ENCODE measurements at places on chromosomes 12 and 14.

- no peak for DNase-seq
These were observed 224.1 kb downstream of the BTG1 start for GRCh38 chr12:91921555-91921954.

GRCh38 chr12:12226187-12226586 lies 40.7 kb downstream of the LRP6 start:
- no peak for DNase-seq

- no peak for DNase-seq
These were observed 163.4 kb downstream of the GARIN6 start for GRCh38 chr12:99810718-99811593.

GRCh38 chr12:6559500-6559899 lies 3.7 kb upstream of the IFFO1 start:
- no peak for DNase-seq

GRCh38 chr12:8665759-8666158 lies 3.1 kb upstream of the MFAP5 start:
- no peak for DNase-seq

DNA sequence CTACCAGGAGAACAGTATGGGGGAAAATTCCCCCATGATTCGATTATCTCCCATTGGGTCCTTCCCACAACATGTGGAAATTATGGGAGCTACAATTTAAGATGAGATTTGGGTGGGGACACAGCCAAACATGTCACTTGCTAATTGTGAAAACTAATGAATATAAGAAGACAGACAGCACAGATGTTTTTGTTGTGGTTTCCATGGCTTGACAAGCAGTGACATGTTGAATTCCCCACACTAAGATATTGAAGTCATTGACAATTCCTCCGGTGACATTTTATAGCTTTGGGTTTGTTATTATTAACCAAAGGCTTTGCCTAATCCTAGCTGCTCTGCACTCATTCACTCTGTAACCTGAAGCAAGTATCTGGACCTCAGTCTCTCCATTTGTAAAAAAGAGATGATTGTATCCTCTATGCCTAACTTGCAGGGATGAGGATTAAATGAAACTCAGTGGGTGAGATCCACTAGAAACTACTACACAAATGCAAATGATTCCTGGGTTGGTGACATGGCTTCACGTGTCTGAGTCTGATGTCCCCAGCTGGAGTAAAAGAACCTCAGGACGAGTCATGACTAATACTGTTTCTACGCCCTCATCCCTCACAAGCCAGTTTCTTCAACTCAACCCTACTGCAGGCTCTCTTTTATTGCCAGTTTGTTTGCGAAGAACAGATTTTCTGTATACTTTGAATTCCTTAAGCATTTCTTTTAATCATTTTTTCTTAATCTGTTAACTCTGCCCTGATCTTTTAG lies 71.6 kb downstream of the ASCL1 start:
- DNase-seq = no peak

- DNase-seq = no peak
These were observed 51.2 kb downstream of the DNAH10 start for GRCh38 chr12:123813349-123813748.

GRCh38 chr12:83015390-83016217 lies 328.9 kb downstream of the TMTC2 start:
- peak; percentile 2 for DNase-seq

DNA sequence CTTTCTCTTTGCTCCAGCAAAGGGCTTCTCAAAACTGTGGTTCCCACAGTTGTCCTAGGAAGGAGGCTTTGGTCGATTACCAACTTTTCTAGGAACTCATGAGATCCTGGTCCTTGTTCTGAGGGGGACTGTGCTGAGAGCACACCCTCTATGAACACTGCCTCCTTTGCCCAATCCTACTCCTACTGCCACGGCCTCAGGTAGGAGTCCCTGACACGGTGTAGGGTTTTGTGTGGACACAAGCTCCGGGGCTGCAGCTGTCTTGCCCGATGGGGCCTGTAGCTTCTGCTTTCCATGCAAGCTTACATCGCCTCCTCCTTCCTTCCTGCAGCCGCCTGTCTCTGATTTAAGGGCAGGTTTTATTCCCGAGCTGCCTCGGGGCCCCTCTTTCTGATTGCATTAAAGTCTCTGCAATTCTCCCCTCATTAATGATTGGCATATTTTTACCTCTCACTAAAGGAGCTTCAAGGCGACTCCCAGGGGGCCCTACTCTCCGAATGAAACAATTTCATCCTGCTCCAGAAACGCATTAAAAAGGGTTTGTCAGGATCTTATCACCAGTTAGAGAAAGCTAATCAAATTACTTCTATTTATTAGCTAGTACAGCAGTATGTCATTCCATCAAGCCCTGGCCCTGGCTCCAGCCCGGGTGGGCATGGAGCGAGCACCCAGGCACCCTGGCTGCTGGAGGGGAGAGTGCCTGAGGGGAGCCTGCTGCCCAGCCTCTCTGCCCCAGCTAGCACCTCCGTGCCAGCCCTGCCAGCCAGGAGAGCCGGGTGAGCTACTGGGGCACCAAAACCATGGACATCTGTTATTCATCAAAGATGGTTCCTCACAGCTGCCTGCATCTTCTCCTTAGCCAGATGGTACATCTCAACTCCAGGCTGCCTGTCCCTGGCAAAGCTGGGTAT lies 38.0 kb upstream of the ESRRB start:
- peak; percentile 9 for DNase-seq

GRCh38 chr14:47194055-47194454 lies 481.4 kb downstream of the MDGA2 start:
- DNase-seq = no peak

DNA sequence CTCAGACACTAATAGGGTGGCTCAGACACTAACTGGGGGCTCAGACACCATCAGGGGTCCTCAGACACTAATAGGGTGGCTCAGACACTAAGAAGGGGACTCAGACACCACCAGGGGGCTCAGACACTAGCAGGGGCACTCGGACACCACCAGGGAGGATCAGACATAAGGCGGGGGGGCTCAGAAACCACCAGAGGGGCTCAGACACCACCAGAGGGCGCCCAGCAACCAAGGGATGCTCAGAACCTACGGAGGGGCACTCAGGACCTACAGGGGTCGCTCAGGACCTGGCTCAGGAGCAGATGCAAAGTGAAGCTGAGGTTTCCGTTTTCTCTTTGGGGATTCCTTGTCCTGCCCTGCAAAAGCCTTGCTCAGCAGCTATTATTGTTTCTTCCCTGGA lies 448.5 kb downstream of the TMEM121 start:
- no peak for DNase-seq

DNA sequence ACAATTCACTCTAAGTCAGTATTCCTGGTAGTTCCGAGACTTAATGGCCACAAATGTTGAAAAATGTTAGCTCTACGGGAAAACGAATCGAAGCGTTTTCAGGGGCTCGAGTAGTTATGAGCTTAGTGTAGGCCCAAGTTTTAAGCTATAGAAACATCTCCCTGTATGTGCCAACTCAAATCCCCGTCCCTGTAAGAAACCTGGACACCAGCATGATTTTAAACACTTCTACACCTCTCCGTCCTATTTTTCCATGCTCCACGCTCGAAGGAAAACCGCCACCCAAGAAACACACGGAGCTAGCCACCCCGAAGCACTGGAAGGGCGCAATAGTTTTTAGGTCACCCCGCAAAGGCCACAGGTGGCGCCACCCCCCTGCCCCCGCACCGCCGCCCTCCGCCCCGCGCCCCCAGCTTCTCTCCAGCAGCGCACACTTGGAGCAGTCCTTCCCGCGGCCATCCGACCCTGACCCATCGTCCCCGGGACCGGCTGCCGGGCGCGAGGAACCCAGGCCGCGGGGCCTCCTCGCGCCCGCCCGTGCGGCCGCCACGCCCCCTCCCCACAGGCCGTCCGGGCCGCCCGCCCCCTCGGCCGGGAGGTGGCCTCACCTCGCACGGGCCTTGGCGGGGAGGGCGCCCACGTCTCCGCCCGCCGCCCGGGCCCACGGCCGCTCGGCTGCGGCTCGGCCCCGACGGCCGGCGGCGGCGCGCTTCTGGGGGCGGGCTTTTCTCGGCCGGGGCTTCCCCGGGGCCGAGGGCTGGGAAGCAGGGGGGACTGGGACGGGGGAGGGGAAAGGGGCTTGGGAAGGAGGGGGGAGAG lies 522 bp downstream of the R3HDM2 start:
- no peak for DNase-seq

- DNase-seq = no peak
These were observed 157.7 kb upstream of the TMEM132C start for GRCh38 chr12:128109236-128109635.

DNA sequence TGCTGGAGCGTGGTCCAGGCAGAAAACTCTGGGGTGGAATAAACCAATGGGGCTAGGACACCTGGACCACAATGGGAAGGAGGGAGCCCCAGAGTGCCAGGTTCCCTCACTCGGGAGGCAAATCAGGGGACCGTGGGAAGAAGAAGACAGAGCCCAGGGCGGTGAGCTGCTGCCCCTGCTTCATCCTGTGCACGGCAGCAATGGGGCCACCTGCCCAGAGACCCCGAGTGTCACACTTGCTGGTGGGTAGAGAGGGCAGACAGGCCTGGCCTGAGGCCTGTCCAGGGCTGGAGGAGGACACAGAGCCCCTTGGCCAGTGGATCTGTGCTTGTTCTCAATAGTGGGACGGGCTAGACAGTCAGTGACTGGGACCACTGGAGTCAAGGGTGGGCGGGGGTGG lies 58.2 kb downstream of the DIO3 start:
- DNase-seq = no peak

- no peak for DNase-seq
These were observed 532 bp downstream of the FKBP11 start for GRCh38 chr12:48924617-48925303.

- peak; percentile 90 for DNase-seq
These were observed at the start of gene BHLHE41 for GRCh38 chr12:26124446-26125399. TSS of gene BHLHE41 (minus strand) at chr12:26125037. CDS start at chr12:26124779, 258 bp downstream.

DNA sequence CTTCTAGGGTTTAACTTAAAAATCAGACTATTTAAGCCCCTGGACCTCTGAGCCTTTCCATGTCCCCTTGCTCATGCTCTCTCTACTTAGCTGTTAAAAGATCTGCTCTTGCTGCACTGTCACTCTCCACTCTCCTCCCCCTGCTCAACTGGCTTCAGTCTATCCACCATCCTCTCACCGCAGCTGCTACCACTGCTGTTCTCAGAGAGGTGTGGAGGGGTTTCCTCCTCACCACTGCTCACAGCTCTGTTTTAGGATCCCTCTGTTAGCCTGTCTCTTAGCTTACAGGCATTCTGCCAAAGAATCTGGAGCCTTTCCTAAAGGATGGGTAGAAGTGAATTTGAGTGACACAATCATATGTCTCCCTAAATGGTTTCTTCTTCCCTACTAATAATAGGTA lies 43.7 kb upstream of the ATP2B1 start:
- DNase-seq = no peak

DNA sequence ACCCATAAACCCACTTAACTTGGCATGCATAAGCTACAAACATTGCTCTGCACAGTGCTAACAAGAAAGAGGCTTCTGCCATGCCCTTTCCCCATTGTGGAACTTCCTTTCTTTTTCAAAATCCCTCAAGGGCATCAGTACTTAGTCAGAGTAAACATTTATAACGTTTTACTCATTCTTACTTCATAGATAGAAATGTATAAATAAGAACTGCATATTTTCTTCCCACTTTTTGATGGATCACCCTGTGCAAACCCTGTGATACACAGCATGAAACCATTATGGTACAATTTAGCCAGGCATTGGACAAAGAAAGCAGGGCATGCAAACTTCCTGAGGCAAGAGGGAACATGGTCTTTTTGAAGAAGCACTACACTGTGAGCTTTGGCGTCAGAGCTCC lies 113.8 kb upstream of the FOXG1 start:
- DNase-seq = no peak

GRCh38 chr14:52305014-52305413 lies 9.1 kb upstream of the PTGER2 start:
- no peak for DNase-seq

DNA sequence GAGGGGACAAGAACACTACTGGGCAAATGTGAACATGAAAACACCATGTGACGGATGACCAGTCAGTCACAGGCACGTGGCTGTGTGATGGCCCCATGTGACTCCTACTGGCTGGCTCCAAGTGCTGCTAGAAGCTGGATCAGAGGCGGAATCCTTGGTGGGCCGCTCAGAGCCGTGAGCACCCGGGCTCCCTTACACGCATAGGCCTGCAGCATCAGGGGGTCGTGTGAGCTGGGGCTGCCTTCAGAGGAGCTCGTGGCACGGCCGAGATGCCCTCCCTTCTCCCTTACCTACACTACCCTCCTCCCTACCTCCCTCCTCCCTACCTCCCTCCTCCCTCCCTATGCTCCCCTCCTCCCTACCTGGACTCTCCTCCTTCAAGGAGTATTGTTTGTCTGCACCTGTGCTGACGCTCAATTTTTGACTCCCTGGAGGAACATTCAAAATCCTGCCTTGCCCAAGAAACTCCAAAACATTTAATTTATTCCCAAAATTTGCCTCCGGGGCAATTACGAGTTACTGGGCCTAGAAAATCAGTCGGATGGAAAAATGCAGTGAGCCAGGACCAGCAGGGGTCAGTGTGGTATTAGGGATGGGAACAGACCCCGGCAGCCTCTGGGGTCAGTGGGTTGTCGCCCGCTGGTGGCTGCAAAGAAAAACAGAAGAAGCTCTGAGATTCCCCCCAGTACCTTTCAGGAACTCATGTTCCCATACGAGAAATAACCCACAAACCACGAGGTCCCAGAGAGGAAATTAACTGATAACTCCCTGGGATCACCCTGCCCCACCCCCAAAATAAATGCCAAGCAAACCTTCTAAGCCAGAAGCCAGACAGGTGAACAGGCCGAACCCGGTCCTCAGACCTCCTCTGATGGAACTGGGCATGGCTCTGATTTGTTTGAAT lies 61.3 kb downstream of the C14orf132 start:
- peak; percentile 70 for DNase-seq

GRCh38 chr12:109726511-109727038 lies 12.9 kb downstream of the FAM222A start:
- DNase-seq = no peak

DNA sequence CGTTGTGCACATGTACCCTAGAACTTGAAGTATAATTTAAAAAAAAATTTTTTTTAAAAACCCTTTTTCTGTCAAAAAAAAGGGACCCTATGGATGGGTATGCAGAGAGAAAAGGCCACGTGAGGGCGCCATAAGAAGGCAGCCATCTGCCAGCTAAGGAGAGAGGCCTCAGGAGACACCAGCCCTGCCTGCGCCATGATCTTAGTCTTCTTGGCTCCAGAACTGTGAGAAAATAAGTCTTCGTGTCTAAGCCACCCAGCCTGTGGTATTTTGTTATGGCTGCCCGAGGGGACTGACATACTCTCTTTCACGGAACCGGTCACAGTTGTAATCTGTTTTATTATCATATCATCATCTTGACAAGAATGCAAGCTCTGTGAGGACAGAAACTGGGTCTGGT lies 174.8 kb downstream of the EFCAB11 start:
- no peak for DNase-seq

DNA sequence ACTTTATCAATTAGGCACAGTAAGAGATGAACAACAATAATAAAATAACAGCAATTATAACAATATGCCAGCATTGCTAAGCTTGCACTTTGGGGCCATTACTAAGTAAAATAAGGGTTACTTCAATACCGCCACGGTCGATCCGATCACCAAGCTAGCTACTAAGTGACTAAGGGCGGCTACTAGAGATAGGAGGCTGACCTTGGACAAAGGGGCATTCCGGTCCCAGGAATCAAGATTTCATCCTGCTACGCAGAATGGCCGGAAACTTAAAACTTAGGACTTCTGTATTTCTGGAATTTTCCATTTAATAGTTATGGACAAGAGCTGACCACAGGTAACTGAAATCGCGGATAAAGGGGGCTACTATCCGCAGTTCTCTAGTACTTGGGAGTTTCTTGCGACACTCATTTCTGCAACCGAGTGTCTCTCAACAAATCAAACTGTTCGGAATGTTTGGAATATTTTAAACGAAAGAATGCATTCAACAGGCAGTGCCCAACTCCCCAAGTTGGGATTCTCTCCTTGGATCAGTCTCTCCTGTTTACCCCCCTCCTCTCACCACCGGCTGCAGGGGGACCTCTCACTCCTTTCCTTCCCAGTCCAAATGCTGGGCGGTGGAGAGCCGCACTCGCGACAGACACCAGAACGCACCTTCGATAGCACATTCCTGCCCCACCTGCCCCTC lies 650 bp downstream of the HEBP1 start:
- DNase-seq = no peak

All from suppressor macrophage (primary cell).